ENCODE measurements at places on chromosomes 2 and 18.

DNA sequence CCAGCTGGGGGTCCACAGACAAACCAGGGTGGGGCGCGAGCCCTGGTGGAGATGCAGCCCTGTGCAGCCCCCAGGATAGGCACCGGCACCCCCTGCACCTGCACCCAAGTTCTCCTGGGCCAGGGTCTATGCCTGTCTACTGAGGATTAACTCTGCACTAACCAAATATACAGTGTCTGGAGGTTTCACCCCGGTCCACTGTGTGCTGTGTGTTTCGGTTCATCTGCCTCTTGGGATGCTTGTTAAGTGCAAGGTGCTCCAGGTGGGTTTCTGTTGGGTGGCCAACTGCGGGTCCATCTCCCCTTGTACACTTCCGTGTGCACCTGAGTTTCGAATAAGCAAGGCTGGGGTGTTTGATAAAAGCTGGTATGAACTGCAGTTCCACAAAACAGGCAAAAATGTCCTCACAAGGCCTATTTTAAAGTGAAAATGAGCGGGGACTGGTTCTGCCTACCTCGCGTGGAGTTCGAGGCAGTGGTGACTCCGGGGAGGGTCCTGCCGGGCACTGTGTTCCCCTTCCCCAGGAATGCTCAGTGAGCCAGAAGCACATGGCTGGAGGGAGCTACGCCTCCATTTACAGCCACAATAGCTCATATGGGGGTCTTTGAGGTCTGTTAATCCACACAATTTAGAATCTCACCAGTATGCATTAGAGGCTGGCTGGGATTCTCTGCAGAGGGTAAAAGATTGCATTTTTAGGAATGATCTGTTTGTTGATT lies 70.7 kb downstream of the EDAR start:
- no peak for DNase-seq

GRCh38 chr2:188319838-188320237 lies 28.2 kb downstream of the GULP1 start:
- no peak for DNase-seq

GRCh38 chr2:206158563-206159345 lies 490 bp downstream of the NDUFS1 start:
- peak; percentile 12 for DNase-seq

GRCh38 chr18:80147418-80148325 lies 38.6 kb downstream of the ADNP2 start:
- peak; percentile 89 for DNase-seq

DNA sequence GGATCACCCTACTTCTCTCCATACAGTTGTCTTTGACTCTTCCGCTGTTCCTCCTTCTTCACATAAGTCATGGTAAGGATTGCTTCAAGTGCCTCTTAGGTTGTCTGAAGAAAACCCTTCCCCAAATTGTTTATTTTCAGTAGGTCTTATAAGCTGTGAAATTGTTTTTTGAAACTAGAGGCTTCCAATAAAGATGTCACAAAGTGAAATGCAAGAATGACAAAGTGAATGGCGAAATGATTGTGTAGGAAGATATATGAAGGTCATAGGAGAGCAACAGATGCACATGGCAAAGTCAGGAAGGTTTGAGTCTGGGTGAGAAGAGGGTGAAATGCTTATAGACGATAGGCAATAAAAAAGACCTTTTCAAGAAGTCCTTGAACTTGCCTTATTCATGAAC lies 548.8 kb downstream of the PARD3B start:
- no peak for DNase-seq

GRCh38 chr18:51537487-51537886 lies 340.0 kb upstream of the MEX3C start:
- peak; percentile 73 for DNase-seq

- peak; percentile 45 for DNase-seq
Observed at GRCh38 chr2:173749315-173749714, 215.9 kb downstream of the SP3 start.

- no peak for DNase-seq
Observed at GRCh38 chr2:182301093-182301492, 125.7 kb downstream of the PDE1A start.

- no peak for DNase-seq
Observed at GRCh38 chr2:64737547-64737946, 83.8 kb upstream of the SERTAD2 start.

DNA sequence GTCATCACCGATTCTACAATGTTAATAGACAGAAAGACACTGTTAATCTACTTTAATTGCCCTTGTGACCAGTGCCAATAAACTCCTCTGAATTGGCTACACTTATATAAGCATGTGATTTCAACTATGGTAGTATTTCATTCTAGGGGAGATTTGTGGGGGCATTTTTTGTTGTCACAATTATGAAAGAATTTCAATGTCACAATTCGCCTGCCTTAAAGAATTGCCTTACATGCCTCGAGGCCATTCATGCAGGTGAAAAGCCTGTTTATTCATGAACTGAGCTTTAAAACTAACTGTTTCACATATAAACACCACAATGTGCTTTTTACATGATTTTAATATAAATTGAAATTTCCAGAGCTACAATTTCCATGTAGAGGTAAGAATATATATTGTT lies 162.8 kb downstream of the GCA start:
- no peak for DNase-seq

GRCh38 chr2:144554492-144555210 lies 34.7 kb upstream of the ZEB2 start:
- DNase-seq, result peak; percentile 42

DNA sequence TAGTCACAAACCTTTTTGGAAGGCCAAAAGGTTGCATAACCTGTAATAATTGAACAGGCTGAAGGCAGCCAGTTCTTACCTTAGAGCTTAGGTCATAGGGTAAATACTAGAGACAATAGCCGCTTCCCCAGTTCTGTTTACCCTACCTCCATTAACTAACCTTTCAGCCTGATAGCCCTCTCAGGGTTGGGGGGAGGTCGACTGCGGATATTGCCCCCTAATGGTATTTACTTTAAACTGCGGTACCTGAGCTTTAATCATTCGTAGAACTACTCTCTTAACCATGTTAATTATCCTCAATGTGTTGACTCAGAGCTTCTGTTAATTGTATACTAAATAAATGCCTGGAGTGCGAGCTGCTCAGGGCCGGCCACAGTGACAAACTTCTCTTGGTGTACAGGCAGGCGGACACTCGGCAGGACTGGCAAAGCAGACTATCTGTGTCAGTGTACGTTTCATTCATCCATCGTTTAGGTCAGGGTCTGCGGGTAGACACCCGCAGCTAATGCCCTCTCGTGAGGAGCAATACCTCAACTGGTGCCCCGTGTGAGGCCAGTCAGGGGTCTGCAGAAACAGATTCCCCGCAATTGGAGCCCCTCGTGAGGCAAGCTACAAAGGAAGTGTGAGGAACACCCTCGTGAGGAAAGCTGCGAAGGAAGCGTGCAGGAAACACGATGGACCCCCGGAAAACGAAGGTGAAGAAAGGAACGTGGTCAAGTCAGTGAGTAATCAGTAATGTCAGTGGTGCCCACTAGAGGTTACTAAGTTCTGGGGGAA lies 115.3 kb upstream of the SCN7A start:
- DNase-seq, result no peak

GRCh38 chr2:217256251-217256650 lies 396.4 kb upstream of the TNP1 start:
- DNase-seq, result peak; percentile 92

- DNase-seq, result no peak
Observed at GRCh38 chr2:180366481-180366880, 359.4 kb upstream of the CWC22 start.

- peak; percentile 63 for DNase-seq
Observed at GRCh38 chr2:129056309-129056958, 737.8 kb upstream of the HS6ST1 start.

DNA sequence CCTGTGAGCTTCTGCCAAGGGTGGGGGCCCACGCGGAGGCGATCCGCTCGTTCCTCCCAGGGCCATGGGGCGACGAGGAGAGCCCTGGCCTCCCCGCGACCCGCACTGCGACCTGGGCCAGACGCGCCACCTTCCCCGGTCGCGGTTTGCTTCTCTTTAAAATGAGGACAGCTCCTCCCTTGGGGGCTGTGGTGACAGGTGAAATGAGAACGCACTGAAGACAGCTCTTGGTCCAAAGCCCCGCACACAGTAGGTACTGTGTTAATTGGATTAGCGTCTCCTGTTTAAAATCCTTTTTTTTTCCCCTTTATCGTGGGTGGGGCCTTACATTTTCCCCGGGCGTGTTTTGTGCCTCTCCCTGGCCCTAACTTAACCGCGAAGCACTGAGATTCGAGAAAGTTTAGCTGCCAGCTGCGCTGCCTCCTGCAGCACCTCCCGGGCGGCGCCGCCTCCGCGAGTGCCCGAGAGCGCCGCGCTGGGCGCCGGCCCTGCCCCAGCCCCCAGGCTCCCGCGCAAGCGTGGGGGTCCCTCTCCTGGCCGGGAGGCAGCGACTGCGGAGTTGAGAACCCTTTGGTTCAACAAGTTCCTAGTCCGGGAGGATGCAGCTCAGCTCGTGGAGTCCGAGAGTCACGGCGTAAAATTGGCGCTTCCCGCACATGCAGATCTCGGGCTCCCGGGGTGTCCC lies 1.1 kb downstream of the HPCAL1 start:
- DNase-seq, result peak; percentile 55

- DNase-seq, result no peak
Observed at GRCh38 chr2:115161081-115161770, 718.8 kb downstream of the DPP10 start.

DNA sequence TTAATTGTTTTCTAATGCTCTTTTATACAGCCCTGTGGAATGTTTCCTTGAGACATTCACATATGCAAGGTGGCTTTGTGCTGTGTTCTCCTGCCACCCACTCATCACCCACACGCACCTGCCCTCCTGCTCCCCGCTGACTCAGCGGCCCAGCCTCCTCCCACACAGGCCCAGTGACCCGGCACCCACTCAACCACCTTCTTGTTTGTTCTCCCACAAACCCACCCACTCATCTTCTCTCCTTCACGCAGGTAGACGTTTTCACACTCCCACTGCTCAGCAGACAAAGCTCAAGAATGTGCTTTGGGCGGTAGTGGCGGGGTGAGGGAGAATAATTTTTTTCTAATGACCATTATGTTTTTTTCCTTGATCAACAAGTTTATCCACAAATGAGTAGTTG lies 28.6 kb upstream of the NEMP2 start:
- DNase-seq, result no peak

Data from umbilical cord (tissue), 2 donors.